Gastrocnemius medialis (tissue), 4 donors: ENCODE measurements at places on chromosomes 16 and 17. TPM values are rescaled to one million over a fixed set of nuclear protein-coding genes. Genes with fewer than 3 reads are reported as not detected.

GRCh38 chr17:47278561-47278960 is 24.9 kb downstream of the ITGB3 start:
- no peaks in the 10 kb centered on the region for H3K27me3 ChIP-seq
- DNase-seq = no peak

- H3K36me3 ChIP-seq = no peaks in the 10 kb centered on the region
- H3K27ac ChIP-seq = peak overlapping the region; percentile 74
- H3K4me1 ChIP-seq = peaks cover 26% of the 10 kb centered on the region
- no peak for DNase-seq
Observed at GRCh38 chr17:4545217-4545951, 9.8 kb downstream of the MYBBP1A start.

DNA sequence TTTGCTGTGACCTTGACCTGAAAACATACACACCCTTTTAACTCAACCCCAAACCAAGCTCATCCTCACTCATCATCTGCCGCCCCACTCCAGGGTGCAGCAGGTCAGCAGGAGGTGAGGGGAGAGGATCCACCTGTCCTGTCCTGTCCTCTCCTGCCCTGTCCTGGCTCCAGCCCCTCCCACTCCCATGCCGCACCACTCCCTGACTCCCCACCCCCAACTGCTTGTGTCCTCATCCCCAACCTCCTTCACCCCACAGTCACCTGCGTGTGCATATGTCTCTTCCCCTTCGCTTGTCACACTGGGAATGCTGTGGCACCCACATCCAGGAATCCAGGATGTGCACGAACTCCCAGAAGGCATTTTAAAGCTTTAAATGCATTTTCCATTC is 15.6 kb downstream of the NGFR start:
- no peaks in the 10 kb centered on the region for H3K27me3 ChIP-seq
- H3K36me3 ChIP-seq = no peaks in the 10 kb centered on the region
- no peak overlapping the region for H3K27ac ChIP-seq
- H3K4me1 ChIP-seq = peaks cover 13% of the 10 kb centered on the region

DNA sequence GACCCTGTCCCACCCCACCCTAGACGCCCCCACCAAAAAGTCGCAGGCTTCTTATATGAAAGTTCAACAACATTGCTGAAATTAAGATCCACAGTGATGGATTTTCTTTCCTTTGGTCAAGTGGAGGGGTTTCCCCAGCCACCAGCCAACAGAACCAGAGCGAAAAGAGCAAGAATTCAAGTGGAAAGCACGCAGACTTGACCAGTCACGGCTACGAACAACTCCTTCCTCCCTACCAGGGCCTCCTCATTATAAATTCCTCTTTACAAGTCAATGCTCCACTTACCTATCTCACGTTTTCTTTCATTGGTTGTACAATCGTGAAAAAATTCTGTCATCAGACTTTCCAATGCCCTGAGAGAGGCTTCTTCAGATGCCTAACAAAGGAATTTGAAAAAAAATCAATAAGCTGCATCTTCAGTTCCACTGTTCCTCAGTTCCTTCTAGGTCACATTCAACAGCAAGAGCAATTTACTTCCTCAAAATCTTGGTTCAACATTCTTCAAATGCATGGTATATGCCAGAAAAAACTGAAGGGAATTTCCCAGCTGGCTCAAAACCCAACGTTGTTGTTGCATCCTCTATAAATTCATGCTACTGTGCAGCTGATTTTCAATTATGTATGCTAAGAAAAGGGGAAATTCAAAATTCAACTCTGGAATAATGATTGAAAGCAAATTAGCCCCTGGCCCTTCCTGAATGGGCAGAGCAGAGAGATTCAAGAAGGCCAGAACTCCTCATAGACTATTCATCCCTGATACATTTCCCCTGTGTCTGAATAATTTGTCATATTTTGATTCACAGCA is 30.9 kb downstream of the XPO6 start:
- no peak for DNase-seq
- no peak overlapping the region for H3K27ac ChIP-seq
- H3K4me3 ChIP-seq = no peak overlapping the region
- peaks cover 34% of the 10 kb centered on the region for H3K4me1 ChIP-seq

DNA sequence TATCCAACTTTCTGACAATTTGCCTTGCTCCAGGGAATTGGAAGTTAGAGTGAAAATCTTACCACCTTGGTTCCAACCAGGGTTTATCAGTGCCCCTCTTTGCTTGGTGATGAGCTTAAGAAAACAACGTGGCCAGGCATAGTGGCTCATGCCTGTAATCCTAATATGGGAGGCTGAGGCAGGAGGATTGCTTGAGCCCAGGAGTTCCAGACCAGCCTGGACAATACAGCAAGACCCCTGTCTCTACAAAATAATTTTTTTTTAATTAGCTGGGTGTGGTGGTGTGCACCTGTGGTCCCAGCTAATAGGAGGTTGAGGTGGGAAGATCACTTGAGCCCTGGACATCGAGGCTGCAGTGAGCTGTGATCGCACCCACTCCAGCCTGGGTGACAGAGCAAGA is 21.4 kb downstream of the SLC7A6 start:
- DNase-seq = no peak
- no peaks in the 10 kb centered on the region for H3K36me3 ChIP-seq
- H3K27ac ChIP-seq = peak overlapping the region; percentile 99
- H3K4me3 ChIP-seq = no peak overlapping the region

SPN gene
- 0.88 TPM for total RNA-seq

DNA sequence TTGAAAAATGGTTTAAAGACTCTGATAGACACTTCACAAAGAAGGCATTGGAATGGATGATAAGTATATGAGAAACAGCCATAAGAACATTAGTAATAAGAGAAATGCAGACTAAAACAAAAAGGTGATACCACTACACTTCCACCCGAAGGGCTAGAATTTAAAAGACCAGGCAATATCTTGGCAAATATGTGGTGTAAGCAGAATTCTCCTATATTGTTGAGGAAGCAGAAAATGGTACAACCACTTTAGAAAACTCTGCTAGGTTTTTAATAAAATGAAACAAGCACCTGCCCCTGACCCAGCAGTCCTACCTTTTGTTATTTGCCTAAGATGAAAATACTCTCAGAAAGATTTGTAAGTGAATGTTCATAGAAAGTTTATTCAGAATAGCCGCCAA is 43.7 kb downstream of the MAP2K4 start:
- H3K4me3 ChIP-seq = no peak overlapping the region
- no peaks in the 10 kb centered on the region for H3K36me3 ChIP-seq
- no peaks in the 10 kb centered on the region for H3K4me1 ChIP-seq
- DNase-seq = no peak

BCL6B gene
- total RNA-seq = 3.9 TPM

TPPP3 gene
- total RNA-seq = 12.0 TPM

DNA sequence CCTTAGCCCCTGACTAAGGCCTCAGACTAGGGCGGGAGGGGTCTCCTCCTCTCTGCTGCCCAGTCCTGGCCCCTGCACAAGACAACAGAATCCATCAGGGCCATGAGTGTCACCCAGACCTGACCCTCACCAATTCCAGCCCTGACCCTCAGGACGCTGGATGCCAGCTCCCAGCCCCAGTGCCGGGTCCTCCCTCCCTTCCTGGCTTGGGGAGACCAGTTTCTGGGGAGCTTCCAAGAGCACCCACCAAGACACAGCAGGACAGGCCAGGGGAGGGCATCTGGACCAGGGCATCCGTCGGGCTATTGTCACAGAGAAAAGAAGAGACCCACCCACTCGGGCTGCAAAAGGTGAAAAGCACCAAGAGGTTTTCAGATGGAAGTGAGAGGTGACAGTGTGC is 12.7 kb downstream of the CES3 start:
- no peak for DNase-seq
- no peaks in the 10 kb centered on the region for H3K36me3 ChIP-seq

DNA sequence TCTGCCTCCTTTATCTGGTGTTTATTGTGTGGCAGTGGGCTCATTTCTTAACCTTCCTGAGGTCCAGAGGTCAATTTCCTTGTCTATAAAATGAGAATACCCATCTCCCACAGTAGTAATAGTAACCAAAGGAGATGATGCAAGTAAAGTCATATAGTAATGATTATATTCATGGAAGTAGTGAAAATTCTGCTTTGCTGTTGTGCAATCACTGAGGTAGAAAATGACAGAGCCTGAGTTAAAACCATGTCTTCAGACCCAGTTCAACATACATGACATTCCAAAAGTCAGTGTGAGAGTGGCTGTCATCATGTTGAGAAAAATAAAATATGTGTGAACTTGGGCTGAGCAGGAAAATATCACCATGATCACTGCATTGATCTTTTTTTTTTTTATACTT is 864 bp upstream of the UMOD start:
- no peaks in the 10 kb centered on the region for H3K27me3 ChIP-seq
- no peaks in the 10 kb centered on the region for H3K4me1 ChIP-seq
- no peaks in the 10 kb centered on the region for H3K36me3 ChIP-seq
- no peak overlapping the region for H3K4me3 ChIP-seq
- no peak overlapping the region for H3K27ac ChIP-seq

GRCh38 chr17:28030386-28030785 is 12.1 kb upstream of the NLK start:
- no peaks in the 10 kb centered on the region for H3K27me3 ChIP-seq
- H3K4me3 ChIP-seq = no peak overlapping the region
- H3K27ac ChIP-seq = no peak overlapping the region

DNA sequence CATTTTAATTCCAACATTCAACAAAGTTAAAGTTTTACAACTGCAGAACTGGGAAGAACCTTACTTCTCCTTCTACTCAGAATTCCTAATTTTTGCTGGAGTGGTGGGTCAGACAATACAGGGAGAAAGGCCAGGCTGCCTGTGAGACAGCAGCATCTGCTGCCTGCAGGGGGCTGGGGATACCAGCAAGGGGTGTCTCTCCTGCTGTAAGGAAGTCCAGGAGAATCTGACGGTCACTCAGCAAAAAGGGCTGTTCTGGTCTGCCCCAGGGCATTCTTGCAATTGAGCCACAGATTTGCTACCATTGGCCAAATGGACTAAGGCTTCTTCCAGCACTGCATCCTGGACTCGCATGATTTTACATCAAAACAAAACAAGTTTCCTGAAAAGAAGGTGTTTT is 426.6 kb upstream of the CDH11 start:
- H3K27ac ChIP-seq = no peak overlapping the region
- H3K27me3 ChIP-seq = no peaks in the 10 kb centered on the region
- H3K4me3 ChIP-seq = no peak overlapping the region
- H3K4me1 ChIP-seq = no peaks in the 10 kb centered on the region
- no peaks in the 10 kb centered on the region for H3K36me3 ChIP-seq

DNA sequence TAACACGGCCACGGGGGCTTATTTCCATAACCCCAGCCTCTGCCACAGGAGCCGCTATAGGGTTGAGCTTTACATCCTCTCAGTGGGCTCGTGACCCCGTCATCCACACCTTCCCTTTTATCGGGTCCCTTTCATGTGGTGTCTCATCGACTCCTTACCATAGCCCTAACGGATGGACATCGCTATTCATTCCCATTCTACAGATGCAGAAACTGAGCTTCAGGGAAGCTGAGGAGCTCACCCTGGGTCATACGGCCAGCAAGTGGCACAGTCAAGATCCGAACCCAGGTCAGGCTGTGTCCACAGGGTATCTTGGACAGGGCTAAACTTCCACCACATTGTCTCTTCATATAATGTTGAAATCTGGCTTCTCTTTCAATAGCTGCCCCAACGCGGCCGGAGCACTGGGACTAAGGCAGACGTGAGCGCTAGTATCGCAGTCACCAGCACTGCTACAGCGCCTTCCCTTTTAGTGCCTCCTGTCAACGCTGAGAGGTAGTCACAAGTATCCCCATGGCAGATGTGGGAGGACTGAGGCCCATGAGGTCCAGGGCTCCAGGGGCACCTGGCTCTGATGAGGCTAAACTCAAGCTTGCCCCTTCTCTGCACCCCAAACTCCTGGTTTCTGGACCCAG is 50.8 kb downstream of the SOCS1 start:
- no peaks in the 10 kb centered on the region for H3K4me1 ChIP-seq
- no peaks in the 10 kb centered on the region for H3K27me3 ChIP-seq
- H3K36me3 ChIP-seq = no peaks in the 10 kb centered on the region
- no peak for DNase-seq

- peak overlapping the region; percentile 50 for H3K27ac ChIP-seq
- peaks cover 25% of the 10 kb centered on the region for H3K27me3 ChIP-seq
- peaks cover 12% of the 10 kb centered on the region for H3K4me1 ChIP-seq
- no peak overlapping the region for H3K4me3 ChIP-seq
Observed at GRCh38 chr17:35376245-35376644, 2.8 kb upstream of the SLFN11 start.

- H3K4me1 ChIP-seq = no peaks in the 10 kb centered on the region
- DNase-seq = no peak
- no peak overlapping the region for H3K27ac ChIP-seq
Observed at GRCh38 chr17:71398800-71399219, 722.0 kb upstream of the SOX9 start.

GRCh38 chr16:1823821-1824220 is 2.8 kb downstream of the HAGH start:
- DNase-seq = no peak
- peaks cover 39% of the 10 kb centered on the region for H3K4me1 ChIP-seq
- H3K27ac ChIP-seq = no peak overlapping the region
- H3K36me3 ChIP-seq = peaks cover 35% of the 10 kb centered on the region

GRCh38 chr17:6413065-6413464 is 21.9 kb downstream of the AIPL1 start:
- no peaks in the 10 kb centered on the region for H3K4me1 ChIP-seq
- H3K4me3 ChIP-seq = no peak overlapping the region
- no peak overlapping the region for H3K27ac ChIP-seq
- DNase-seq = no peak

SLC38A8 gene
- total RNA-seq = not detected

CDH11 gene
- 4.0 TPM for total RNA-seq

GPRC5B gene
- 89.2 TPM for total RNA-seq

DNA sequence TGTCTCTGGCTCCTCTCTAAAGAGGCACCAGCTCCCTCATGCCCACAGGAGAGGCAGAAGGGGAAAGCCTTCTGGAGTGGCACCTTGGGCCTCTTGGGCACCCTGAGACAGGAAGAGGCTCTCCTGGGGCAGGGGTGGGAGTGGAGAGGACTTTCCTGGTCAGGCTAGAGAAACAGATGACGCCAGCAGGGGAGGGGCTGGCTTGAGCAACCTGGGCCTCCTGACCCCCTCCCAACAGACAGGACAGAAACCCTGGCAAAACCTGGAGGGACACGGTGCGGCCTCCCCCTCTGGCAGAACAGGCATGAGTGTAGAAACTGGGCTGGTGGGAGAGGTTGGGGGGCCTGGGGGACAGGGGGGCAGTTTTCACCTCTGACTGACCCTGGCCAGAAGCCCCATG is 6.1 kb downstream of the SMIM5 start:
- no peaks in the 10 kb centered on the region for H3K36me3 ChIP-seq
- H3K4me3 ChIP-seq = no peak overlapping the region
- H3K27me3 ChIP-seq = no peaks in the 10 kb centered on the region
- no peak overlapping the region for H3K27ac ChIP-seq
- no peak for DNase-seq

DNA sequence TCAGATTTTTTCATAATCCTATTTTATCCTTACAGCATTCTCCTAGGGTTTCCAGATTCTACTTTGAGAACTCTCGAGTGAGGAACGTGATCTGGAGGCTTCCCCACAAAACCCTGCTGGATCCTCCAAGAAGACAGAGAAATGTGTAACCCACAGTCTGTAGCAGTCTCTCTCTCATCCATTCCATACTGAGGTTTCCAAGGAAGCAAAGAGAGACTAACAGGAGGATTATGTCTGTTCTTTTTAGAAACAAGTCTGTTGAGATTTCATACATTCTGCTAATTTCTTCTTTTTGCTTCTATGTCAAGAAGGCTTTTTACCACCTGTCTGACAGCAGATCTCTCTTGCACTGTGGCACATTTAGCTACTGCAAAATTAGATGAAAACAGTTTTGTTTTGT is 18.8 kb downstream of the TMIGD1 start:
- no peak overlapping the region for H3K27ac ChIP-seq
- no peaks in the 10 kb centered on the region for H3K4me1 ChIP-seq
- DNase-seq = no peak
- H3K4me3 ChIP-seq = no peak overlapping the region

- H3K4me3 ChIP-seq = no peak overlapping the region
- no peaks in the 10 kb centered on the region for H3K36me3 ChIP-seq
- H3K27ac ChIP-seq = peak overlapping the region; percentile 48
- peaks cover 74% of the 10 kb centered on the region for H3K4me1 ChIP-seq
- H3K27me3 ChIP-seq = no peaks in the 10 kb centered on the region
Observed at GRCh38 chr17:4357030-4357628, 9.3 kb downstream of the UBE2G1 start.
